B cell (primary cell): ENCODE measurements at places on chromosomes 2 and 18. TPM values are rescaled to one million over a fixed set of nuclear protein-coding genes. Genes with fewer than 3 reads are reported as not detected.
A peak's percentile ranks its signal among the peaks of the same experiment; 100 is the strongest.

DNA sequence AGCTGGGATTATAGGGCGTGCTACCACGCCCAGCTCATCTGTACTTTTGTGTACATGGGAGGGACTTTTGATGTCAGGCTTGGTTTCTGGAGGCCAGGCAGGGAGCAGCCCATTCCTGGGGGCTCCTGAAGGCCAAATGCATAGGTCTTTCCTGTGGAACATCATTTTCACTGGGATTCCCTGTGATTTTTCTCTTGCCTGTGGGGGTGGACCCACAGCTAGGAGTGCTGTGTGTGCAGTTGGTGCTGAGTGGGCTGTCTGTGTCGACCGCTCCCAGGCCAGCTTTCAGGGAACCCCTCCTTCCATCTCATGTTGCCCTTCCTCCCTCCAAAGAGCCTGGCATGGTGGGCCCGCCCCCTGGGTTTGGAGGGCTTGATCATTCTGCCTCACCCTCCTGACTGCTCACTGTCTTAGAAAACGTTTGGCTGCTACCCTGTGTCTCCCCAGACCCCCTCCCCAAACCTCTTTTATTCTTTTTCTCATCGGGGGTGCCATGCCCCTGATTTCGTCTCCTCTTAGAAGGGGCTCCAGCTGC lies 10.5 kb downstream of the EFHD1 start:
- DNase-seq: no peak

GRCh38 chr2:239034561-239035341 lies 186.9 kb downstream of the TWIST2 start:
- DNase-seq: no peak

DNA sequence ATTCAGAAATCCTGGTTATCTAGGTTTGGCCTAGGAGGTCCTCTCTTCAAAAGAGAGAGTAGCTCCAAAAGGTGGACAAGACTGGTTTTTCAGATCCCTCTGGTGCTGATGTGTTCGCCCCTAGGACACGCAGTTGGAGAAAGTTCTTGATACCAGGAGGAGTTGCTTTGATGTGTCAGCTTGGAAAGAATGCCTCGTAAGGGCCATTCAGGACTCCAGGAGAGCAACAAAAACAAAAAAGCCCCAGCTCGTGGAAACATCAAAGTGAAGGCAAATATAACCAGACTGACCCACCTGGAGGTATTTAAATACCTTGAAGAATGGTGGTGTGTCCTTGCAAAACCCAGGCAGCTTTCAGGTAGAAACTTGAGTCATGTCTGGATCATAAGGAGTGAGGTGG lies 12.5 kb upstream of the LBH start:
- no peak for DNase-seq

DNA sequence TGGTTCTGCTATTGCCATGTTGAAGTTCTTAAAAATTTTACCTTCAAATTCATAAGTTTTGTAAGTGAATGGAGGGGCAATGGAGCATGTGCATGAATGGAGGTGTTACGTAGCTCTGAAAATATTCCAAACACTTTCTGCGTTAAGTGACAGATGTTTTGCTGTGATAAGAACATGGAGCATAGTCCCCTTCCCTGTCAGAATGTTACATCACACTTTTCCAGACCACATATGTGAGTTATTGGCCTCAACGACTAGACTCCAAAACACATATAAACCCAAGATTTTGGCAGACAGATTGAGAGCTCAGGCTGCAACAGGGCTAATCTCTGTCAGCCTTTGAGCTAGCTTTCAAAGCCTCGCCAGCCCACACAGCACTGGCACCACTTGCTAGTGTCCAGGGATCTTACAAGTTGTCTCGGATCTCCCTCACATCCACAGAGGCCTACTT lies 27.2 kb upstream of the MFSD6 start:
- DNase-seq: no peak

- no peak for DNase-seq
Measured at GRCh38 chr2:237126519-237127174, 41.0 kb downstream of the COPS8 start.

- DNase-seq: no peak
Measured at GRCh38 chr2:70799706-70800105, 9.3 kb upstream of the FIGLA start.

- no peak for DNase-seq
Measured at GRCh38 chr18:48123324-48123723, 192.9 kb upstream of the SMAD2 start.

DNA sequence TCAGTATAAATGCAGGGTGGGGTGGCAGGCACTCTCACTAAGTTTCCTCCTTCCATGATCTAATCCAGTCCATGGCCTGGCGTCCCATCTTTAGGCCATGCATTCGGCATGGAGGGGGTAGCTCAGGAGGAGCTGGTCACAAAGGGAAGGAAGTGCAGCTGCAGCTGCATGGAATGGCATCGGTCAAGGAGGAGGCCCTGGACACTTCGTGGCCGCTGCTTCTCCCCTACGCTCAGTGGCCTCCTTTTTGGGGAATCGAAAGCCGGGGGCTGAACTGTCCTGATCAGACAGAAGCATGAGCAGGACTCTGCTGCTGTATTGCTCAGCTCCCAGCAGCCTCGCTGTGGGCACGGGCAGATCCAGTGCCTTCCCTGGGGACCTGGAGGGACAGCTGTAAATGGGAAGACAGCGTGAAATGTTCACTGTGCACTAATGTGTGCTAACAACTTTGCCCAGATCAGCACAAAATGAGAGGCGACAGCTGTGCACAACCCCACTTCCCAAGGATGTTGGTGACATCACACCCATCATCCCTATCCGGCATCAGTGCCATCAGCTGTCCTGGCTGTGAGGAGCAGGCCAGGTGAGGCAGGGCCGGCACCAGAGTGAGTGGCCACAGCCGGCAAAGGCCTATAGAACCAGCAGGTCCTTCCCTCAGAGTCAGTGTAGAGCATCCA lies 520.1 kb upstream of the RAB6C start:
- no peak for DNase-seq

DNA sequence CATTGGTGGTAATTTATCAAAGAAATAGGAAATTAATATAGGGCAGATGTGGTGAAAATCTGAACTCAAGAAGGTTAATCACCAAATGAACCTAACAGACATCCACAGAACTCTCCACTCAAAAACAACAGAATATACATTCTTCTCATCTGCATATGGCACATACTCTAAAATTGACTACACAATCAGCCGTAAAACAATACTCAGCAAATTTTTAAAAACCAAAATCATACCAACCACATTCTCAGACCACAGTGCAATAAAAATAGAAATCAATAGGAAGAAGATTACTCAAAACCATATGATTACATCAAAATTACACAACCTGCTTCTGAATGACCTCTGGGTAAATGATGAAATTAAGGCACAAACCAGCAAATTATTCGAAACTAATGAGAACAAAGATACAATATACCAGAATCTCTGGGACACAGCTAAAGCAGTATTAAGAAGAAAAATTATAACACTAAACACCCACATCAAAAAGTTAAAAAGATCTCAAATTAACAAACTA lies 31.0 kb downstream of the RBM43 start:
- DNase-seq: no peak

DNA sequence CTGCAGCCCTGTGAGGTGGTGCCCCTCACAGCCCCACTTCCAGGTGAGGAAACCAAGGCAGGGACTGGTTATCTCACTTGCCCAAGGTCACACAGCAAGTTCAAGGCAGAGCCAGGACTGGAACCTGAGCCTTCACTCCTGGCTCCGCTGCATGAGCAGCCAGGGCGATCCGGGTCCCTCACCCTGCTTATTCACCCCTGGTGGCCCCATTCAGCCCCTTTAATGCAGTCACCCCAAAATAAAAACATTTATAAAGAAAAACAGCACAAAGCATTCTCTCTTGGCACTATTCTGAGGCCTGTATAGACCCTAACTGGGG lies 57.3 kb downstream of the POLR1A start:
- no peak for DNase-seq

DNA sequence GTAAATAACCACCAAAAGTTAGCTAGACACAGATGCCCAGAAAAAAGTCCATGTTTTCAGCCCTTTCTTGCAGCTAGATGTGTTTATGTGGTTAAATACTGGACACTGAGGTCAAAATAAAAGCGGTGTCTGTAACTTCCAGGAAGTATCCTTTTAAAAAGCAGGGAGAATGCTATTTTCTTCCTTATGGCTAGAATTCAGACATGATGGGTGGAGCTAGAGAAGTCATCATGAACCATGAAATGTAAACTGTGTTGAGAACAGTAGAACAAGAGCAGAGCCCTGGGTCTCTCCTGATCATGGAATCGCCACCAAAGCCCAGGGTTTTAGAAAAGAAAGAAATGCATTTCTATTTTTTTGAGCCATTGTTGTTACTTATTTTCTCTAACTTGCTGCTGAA lies 41.3 kb upstream of the GALNT3 start:
- DNase-seq: no peak

GRCh38 chr2:242043538-242044312 lies 174.2 kb downstream of the RTP5 start:
- DNase-seq: no peak

- DNase-seq: peak; percentile 51
Measured at GRCh38 chr2:227890495-227891079, 19.2 kb downstream of the DAW1 start.

- no peak for DNase-seq
Measured at GRCh38 chr18:33183136-33183535, 257.4 kb downstream of the CCDC178 start.

- no peak for DNase-seq
Measured at GRCh38 chr2:132978840-132979239, 308.8 kb upstream of the LYPD1 start.

DNA sequence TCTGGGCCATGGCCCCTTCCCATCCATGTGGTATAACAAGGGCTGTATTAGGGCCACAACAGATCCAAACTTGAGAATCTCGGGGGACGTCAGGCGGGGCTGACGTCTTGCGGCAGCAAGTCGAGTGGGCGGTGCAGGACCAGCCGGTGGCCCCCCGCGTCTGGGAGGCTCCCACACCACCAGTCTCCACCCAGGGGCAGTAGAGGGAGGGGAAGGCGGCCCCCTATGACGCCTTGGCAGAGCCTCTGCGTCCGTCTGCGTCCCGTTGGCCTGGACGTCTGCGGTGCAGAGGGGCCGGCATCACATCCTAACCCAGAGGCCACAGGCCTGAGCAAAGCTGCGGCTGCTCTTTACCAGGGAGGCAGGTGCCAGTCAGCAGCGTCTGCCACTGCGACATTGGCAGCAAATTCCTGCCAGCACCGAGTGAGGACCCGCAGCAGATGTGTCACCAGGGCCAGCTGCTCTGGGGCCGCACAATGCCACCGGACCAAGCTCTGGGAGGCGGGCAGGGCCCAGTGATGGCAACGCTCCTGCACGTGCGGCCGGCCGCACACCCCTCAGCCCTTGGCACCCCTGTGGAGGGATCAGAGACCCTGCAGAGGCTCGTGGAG lies 73.8 kb downstream of the KCNG2 start:
- DNase-seq: no peak

DNA sequence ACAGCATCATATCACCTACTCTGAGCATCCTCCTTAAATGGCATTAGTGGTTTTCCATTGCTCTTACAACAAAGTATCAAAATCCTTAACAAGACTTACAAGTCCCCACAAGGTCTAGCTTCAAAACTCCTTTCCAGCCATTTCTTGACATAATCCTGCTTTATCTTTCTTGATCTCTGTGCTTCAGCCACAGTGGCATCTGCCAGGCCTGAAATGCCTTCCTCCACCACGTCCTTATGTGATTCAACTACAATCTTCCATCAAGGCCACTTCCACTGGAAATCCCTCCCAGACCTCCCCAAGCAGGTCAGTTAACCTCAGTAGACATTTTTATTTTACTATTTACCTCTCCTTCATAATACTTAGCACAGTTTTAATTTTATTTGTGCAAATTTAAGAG lies 83.8 kb upstream of the CCDC150 start:
- DNase-seq: no peak

DNA sequence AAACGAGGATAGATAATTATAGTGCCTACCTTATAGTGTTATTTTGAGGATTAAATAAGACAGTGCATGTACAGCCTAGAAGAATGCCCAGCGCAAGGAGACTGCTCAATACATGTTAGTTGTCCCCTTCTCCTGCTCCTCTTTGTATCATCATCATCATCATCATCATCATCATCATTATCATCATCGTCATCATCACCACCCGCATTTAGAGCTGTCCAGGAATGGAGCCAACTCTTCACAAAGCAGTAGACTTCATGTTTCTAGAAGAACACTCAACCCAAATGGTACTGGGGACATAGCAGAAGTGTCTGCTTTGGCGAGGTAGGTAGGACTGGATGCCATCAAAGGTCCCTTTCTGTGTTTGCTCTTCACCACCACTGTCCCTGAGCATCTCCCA lies 116.0 kb downstream of the TRIM43 start:
- DNase-seq: no peak

DNA sequence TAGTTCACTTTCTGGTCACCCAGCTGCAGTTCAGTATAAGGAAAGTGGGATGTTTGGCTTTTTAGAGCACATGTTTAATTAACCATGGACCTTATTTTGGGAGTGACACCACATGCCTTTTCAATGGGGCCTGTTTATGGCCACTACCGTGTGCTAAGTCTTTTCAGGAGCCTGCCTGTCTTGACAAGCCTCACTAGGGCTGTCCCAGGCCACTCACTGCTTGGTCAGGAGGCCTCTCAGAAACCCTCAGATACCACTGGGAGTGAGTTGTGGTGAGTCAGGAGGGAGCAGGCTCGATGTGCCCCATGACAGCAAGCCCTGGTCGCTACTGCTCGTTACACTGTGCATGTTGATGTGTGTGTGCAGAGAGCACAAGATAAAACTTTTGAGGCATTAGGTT lies 123.0 kb downstream of the MAP4K4 start:
- DNase-seq: no peak

DNA sequence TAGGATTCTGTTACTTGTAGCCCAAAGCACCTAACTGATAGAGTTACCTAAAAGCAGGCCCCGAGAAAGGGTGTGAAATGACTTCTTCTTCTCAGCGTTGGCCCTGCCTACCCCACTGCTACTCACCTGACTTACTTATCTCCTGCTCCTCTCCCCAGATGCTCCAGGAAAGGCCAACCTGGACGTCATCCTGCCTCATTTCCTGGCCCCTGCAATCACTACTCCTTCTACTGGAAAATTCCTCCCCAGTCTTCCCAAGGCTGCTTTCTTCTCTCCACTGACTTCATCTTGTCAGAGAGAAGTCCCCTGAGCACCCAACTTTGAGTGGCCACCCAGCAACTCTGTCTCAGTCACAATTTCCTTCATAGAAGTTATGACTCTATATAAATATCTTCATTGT lies 63.4 kb upstream of the KLF7 start:
- no peak for DNase-seq

RNF181 gene
- 67.3 and 76.6 TPM in 2 replicates for total RNA-seq

RRM2 gene
- total RNA-seq: 1.2 and 1.3 TPM in 2 replicates

IL36B gene
- total RNA-seq: not detected in 2 replicates

TXNDC2 gene
- total RNA-seq: 0.22 and 0.73 TPM in 2 replicates

CD207 gene
- total RNA-seq: not detected in 2 replicates

LIMS1 gene
- total RNA-seq: 22.1 and 26.2 TPM in 2 replicates

SLC40A1 gene
- 0.39 and 0.44 TPM in 2 replicates for total RNA-seq

NOP58 gene
- 136 and 138 TPM in 2 replicates for total RNA-seq

MAL gene
- total RNA-seq: 0.74 TPM in 1 of 2 replicates, not detected in the other

B3GNT7 gene
- 14.1 and 14.3 TPM in 2 replicates for total RNA-seq

SEMA4F gene
- total RNA-seq: 18.9 and 19.3 TPM in 2 replicates

PLA2R1 gene
- not detected in 2 replicates for total RNA-seq

ERICH2 gene
- total RNA-seq: not detected in 2 replicates

RELCH gene
- total RNA-seq: 76.0 and 77.9 TPM in 2 replicates
